ENCODE measurements at places on chromosomes 11 and 22.

DNA sequence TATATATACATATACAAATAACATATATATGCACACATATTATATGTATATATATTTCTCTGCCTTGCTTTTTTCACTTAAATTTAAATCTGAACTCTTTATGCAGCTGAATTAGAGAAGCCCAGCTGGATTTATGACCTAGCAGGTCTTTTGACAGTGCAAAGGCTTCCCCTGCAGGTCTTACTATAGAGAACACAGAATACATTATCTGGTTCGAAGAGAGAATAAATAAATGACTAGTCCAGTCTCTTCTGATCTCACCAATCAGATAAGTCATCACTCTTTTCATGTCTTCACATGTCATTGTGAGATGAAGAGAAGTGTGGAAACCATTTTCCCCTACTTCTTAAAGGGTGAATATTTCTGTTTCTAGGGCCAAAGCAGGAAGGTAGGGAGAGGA is 58.2 kb downstream of the OR10A6 start:
- no peak for DNase-seq

DNA sequence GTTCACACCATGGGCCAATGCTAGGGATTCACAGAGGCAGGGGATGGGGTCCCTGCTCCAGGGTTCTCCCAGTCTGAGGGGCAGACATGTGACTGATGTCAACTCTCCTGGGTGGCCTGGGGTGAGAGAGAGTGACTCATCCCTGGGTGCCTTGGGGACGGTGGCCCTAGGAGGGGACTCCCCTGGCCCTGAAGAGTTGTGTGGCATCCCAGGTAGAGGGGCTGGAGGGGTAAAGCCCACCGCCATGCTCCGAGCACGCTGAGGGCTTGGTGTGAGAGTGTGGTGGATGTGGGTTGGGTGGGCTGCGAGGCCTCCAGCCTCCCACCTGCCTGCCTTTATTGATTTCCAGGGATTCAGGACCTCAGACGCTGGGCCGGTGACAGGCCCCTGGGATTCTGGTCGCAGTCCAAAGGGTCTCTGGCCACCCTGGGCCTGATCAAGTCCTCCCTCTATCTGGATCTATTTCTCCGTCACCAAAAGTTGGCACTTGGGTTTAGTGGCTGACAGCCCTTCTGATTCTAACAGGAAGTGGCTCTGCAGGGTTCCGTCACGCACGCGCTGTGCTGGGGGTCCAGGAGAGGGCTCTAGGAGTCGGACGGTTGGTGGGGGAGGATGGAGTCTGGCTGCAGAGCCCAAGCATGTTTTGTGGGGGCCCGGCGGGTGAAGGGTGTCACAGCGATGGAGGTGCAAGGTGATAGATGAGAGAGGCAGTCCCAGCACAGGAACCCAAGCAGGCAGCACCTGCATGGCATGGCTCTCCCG is 27.3 kb upstream of the WNT7B start:
- no peak for DNase-seq

- peak; percentile 47 for DNase-seq
Measured at GRCh38 chr11:255176-255575, 18.4 kb downstream of the PSMD13 start.

DNA sequence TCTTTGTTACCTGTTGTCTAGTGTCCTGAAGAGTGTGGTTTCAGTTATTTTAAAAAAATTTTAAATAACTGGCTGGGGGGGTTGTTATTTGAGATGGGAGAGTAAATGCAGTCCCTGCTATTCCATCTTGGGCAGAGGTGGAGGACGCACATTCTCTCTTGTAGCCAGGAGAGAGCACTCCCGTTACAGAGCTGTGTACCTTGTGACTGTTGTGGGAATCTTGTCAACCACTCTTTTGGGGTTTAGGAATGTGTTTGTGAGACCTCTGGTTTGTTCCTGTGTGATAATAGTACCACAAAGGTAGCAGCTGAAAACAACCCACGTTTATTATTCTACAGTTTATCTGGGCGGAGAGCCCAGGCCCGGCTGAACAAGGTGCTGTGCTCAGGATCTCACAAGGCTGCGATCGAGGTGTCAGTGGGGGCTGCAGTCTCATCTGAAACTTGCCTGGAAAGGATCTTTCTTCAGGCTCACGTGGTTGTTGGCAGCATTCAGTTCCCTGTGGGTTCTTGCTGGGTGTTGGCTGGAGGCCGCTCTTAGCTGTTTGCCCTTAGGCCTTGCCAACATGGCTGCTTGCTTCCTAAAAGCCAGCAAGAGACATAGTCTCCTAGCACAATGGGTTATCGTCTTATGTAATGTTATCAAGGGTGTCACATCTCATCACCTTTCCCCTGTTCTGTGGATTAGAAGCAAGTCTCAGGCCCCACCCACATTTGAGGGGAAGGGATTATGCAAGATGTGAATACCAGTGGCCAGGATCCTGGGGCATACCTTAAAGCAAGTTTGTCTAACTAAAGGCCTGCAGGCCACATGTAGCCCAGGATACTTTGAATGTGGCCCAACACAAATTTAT is 20.6 kb downstream of the IGHMBP2 start:
- no peak for DNase-seq

- peak; percentile 78 for DNase-seq
Measured at GRCh38 chr11:11909727-11910126, 68.0 kb downstream of the USP47 start.

DNA sequence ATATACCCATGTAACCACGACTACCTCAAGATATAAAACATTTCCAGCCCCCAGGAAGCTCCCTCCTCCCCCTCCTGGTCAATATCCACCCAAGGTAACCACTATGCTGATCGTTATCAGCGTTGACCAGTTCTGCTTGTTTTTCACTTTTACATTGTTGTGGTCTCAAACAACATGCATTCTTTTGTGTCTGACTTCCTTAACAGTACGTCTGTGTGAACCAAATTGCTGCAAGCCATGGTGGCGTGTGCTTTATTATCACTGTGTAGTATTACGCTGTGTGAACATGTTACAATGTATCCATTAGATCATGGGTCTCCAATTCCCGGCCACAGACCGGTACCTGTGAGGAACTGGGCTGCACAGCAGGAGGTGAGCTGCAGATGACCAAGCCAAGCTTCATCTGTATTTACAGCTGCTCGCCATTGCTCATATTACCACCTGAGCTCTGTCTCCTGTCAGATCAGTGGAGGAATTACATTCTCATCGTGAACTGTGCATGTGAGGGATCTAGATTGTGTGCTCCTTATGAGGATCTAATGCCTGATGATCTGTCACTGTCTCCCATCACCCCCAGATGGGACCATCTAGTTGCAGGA is 15.5 kb upstream of the GRK3 start:
- no peak for DNase-seq

- peak; percentile 69 for DNase-seq
Measured at GRCh38 chr11:11787305-11788062, 54.3 kb upstream of the USP47 start.

DNA sequence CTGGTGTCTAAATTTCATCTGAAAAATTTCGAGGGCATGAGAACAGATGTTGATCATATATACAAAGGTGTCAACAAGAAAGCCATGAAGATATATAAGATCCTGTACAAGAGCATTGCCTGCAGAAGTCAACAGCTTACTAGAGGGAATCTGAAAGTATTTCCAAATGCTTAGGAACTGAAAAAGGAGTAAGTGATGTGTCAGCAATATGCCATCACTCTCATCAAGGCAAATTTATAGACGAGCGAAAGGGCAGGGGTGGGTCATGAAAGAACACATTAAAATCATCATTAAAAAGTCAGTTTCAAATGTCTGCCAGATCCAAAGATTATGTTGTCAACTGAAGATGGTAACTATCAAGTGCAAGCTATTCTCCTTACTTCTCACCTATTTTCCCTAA is 1299.0 kb downstream of the LRRC4C start:
- DNase-seq, result no peak

DNA sequence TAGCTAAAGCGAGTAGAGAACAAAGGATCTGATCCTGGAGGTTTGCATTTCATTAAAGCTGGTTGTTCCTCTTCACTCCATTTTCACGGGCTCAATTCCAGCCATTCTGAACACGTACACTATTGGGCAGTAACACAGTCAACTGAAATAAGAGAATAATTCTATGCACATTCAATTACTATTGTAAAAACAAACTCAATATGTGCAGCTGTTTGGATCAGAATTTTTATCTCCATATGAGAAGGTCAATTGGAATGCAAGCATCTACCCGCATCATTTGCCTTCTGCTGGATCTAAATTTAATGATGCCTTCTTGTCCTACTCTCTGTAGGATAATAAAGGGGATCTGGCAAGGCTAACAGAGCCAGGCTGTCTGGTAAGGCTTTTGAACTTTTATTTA is 562.8 kb upstream of the CCDC179 start:
- DNase-seq, result peak; percentile 57

DNA sequence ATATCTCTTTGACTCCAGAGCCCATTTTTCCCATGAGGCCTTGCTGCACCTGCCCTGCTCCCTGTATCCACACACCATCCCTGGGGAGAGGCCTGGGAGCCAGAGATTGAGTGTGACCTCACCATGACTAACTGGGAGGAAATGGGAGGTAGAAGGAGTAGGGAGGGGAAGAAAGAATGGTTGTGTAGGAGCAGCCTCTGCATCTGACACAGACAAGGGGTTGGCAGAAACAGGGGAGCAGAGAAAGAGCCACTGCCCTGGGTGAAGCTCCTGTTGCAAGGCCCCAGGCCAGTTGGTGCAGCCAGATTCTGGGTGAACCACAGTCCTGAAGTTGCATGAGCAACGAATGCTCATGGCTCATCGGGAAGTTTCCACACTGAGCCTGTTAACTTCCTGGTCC is 32.4 kb downstream of the POU2F3 start:
- DNase-seq, result peak; percentile 85

DNA sequence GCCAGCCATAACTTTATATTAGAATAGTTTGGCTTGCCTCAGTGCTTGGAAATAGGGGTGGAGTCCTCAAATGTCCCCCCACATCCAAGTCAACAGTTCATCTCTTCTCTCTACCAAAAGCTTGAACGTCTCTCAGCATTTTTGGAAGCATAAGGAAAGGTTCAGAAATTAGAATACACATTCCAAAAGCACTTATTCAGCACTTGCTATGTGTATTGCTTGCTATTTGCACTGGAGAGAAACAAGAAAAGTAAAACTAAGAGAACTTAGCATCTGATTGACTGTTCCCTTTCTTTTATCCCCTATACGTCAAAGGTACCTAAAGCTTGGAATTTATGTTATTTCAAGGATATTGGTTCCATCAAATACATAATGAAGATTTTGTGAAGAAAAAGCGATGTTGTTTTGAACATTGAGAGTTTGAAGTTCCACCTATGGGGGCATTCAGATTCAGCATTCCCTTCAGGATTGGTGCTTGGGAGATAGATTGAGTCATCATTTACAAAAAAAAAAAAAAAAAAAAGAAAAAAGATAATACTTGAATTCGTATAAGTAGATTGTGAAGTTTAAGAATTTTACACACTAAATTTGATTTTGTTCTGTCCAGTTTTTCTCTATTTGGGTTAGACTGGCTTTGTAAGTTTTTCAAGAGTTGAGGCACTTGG is 1.3 kb downstream of the TBRG1 start:
- no peak for DNase-seq

- no peak for DNase-seq
Measured at GRCh38 chr22:37578002-37578401, 1.9 kb downstream of the LGALS2 start.

- DNase-seq, result peak; percentile 65
Measured at GRCh38 chr11:25981998-25982397, 349.9 kb upstream of the ANO3 start.

DNA sequence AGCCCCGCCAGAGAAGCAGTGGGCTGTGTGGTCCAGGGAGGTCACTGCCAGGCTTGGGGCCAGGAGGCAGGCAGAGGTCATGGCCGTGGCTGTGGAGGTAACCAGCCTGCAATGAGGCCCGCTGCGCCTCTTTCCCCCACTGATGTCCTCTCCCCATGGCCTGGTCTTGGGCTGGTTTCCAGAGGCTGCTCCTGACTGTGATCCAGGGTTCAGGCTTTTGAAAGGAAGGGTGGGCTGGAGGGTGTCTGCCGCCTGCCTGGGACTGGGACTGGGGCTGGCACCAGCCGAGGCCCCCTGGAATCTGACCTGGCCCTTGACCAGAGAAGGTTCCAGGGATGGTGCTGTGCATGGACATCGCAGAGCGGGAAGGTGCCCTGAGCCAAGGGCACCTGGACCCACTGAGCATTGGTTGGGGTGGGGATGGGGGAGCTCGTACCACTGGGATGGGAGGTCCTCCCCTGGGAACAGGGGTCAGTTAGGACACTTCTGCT is 59.6 kb upstream of the THY1 start:
- DNase-seq, result no peak

- no peak for DNase-seq
Measured at GRCh38 chr11:125332821-125333220, 163.2 kb downstream of the FEZ1 start.

DNA sequence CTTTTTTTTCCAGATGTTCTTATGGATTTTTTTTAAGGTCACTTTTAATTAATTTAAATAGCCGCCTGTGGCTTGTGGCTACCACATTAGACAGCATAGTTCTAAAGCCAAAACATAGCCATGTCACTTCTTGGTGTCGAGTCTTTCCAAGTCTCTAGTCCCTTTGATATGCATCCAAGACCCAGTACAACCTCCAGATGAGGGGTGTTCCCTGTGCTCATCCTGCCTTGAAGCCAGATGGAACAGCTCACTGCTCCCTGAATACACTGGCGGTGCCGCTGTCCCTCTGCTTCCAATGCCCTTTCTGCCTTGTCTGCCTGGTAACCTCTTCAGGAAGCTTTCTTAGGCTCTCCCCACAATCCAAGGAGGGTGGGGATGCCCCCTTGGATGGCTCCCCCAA is 338.0 kb downstream of the TENM4 start:
- no peak for DNase-seq

- no peak for DNase-seq
Measured at GRCh38 chr11:31826536-31827438, 15.7 kb upstream of the PAX6 start.

DNA sequence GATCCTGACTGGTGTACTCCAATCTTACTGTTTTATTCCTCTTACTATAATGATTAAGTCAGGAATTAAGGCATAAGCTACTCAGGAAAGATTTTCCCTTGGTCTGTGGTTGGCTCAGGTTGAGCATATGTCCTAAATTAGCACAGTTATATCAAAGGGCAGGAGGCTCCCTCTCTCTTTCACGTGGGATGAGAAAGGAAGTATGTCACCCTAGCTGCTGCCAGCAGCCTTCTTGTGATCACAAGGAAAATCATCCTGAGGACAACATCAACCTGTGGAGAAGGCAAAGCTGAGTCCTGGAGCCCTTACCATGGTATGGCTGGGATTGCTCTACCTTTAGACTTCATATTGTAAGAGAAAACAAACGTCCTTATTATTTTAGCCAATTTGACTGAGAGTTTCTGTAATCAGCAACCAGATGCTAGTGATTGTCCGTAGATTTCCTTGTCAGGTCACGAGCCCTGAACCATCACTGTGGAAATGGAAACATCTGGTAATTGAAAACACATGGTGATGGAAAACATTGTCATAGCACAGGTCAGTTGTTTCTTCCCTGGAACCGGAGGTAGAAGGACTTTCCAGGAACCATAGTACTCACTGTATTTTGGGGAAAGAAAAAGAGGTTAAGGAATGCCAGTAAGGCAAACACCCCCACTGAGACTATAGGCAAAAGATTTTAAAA is 40.6 kb upstream of the DEUP1 start:
- DNase-seq, result no peak

DNA sequence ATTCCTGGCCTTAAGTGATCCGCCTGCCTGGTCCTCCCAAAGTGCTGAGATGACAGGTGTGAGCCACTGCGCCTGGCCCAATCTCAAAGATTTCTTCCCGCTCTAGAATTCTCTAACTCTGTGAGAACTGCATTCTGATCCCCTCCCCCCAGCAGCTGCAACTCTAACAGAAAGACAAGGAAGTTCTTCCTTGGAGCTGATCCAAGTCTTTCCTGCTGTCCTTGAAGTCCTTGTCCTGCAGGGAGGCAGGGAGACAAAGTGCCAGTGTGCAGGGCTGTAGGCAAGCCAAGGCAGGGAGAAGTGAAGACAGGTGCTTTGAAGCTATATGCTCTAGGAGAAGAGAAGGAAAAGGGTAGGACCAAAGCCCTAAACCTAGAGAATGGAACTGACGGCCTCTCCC is 9.5 kb upstream of the GGA1 start:
- DNase-seq, result no peak

All from fibroblast of skin of right biceps (primary cell).